ENCODE measurements at places on chromosomes 2 and 18.
A peak's percentile ranks its signal among the peaks of the same experiment; 100 is the strongest.

DNA sequence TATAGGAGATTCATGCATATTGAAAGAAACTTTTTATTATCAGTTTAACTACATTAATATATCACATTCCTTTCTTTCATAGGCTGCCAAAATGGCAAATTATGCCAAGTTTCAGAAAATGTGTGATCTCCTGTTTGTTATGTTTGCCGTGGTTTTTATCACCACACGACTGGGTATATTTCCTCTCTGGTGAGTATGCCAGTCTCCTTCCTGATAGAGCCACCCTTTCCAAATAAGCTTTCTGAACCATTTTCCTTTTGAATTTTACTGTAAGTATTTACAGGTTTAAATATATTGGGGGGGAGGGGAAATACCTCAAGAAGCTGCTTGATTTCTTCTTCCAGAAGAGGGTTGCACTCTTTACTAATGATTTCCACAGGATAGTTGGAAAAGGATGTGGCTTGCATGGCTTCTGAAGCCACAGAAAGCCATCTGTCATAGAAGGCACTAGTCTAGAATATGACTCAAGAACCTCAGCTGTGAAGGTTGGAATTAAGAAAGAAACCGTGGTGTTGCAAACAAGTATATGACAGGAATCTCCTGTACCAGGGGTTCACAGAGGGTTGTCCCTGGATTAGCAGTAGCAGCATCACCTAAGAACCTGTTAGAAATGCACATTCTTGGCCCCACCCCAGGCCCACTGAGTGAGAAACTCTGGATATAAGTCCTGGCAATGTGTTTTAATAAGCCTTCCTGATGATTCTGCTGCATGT lies 84.5 kb upstream of the NOSTRIN start:
- DNase-seq, result no peak

- DNase-seq, result peak; percentile 66
Observed at GRCh38 chr2:217223222-217223930, 363.5 kb upstream of the TNP1 start.

DNA sequence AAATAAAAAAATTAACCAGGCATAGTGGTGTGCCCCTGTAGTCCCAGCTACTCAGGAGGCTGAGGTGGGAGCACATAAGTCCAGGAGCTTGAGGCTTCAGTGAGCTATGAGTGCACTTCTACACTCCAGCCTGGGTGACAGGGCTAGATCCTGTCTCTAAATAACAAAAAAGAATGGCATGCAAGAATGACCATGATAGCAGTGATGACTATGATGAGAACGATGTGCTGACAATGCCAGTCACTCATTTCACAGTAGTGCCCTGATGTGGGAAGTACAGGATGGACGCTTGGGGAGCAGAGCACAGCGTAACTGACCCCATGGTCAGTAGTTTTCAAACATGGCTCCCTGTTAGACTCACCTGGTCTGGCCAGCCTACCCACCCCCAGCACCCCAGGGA lies 139.1 kb downstream of the VAPA start:
- DNase-seq, result no peak

DNA sequence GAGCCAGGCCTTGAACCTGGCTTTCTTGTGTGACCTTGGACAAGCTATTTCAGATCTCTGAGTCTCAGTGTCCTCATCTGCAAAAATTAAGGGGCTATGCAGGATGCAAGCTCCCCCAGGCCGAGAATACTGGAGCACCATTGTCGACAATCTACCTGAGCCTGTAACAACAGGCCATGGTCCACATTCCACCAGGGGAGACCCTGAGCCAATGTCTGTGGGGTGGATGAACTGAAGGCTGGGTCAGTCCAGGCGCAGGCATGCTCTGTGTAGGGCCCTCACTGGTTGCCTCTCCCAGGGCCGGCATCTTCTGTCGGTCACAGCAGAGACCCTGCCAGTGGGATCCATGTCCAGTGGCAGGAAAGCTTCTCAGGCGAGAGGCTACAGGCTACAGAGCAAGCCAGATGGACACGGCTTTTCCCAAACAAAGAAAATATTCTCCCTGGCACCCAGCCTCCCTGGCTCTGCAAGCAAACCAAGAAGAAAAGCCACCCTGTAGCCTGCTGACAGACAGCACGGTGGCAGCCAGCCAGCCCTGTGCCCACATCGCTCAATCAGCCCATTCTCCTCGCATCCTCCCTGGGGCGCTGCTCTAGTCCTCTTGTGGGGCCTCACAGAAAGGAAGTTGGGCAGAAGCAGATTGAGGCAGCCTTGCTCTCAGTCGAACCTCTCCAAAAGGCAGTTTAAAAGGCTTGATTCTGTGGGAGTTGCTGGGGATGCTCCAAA lies 48.7 kb upstream of the FZD7 start:
- DNase-seq, result peak; percentile 37

DNA sequence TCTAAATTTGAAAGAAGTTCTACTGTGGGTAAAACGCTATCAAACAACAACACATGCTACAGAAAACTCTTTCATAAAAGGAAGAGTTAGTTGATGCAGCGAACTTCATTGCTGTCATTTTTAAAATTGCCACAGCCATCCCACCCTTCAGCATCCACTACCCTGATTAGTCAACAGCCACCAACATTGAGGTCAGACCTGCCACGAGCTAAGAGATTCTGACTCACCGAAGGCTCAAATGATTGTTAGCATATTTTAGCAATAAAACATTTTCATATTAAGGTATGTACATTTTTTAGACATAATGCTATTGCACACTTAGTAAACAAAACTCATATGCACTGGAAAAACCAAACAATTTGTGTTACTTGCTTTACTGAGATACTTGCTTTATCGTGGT lies 347.1 kb downstream of the CLIP4 start:
- no peak for DNase-seq

- DNase-seq, result no peak
Observed at GRCh38 chr2:9087121-9087681, 83.7 kb upstream of the MBOAT2 start.

DNA sequence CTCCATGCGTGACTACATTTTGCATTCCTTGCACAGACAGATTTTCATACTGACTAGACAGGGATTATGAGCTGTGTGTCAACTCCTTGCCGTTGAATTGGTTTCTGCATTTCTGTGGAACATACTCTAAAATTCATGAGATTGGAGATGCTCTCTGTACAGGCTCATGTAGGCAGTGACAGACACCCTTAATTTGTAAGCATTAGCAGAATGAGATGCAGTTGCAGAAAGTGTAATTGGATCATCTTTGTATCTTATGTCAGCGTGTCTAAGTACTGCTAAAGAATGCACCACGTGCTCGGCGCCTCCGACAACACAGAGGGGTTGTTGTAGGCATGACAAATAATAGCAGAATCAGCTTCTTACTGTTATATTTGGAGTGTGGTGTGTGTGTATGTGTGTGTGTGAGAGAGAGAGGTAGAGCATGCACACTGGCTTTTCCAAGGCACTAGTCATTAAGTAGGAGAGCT lies 212.4 kb downstream of the CMPK2 start:
- no peak for DNase-seq

- no peak for DNase-seq
Observed at GRCh38 chr2:147538088-147538487, 306.7 kb upstream of the ACVR2A start.

DNA sequence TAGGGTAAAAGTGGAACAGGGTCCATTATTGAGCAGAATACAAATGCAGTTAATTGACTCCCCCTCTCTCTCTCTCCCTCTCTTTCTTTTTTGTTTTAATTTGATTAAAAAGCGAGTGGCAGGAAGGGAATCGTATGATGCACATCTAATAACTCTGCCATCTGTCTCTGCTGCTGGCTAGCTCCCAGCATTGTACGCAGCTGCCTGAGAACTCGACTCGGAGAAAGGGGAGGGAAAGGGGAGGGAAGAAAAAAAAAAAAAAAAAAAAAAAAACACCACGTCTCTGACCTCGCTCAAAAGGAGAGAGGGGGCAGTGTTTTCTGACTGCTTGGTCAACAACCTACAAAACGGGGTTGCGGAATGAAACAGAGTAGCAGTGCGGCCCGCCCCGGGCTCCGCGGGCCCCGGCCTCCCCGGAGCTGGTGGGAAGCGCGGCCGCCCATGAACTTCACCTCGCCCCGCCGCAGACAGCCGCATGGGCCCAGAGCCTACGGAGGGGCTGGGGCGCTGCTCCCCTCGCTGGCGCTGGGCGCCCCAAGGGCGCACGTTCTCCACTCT lies 265.7 kb downstream of the TCF4 start:
- DNase-seq, result peak; percentile 82

- DNase-seq, result peak; percentile 35
Observed at GRCh38 chr2:96760986-96761832, 507 bp downstream of the CNNM4 start.

DNA sequence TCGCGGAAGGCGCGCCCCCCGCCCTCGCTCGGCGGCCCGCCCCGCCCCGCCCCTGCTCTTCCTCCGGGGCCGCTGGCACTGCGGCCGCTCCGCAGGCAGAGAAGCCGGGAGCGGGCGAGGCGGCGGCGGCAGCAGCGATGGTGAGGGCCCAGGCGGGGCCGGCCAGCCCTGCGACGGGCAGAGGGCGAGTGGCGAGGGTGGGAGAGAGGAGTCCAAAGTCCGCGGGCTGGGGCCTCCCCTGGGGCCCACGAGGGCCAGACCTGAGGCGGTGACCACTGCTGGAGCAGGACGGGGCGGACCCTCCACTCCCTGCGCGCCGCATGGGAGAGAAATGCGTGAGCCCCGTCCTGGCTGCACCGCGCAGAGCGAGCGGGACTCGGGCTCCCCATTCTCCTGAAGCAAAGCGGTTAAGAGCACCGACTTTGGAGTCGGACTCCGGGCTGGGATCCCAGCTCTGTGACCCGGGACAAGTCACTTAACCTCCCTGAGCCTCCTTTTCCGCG lies at the start of gene VAMP5:
VAMP5 (plus strand) TSS at position 78 of the 503 bp plus-strand sequence; CDS start at position 138, 60 bp downstream.
- DNase-seq, result no peak

DNA sequence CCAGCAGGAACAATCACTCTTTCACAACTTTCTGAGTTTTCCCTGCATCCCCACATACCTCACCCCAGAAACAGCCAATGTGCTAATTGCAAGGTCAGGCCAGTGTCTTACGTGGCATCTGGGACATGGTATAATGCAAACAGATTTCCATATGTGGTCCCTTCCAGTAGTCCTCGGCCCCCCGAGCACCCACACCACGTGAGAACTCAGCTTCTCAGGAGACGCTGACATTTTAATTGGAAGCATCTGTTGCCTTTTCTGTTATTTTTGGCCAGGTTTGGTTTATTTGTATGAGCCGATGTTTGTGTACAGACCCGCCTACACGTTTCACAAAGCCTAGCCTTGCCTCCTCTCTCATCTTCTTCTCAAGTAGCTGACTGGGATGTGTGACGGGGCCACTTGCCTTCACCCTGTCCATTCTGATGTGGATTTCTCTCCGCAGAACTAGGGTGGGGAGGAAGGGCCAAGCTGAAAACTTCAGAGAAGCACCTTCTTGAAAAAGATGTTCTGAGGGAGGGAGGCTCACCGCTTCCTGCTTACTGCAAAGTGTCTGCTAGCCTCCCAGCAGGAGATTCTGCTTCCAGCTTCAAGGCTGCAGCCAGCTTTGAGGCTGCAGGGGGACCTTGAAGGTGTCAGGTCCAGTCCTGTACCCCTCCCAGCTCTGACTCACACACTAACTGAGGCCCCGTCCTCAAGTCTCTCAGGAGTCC lies 109.6 kb upstream of the SLC14A2 start:
- no peak for DNase-seq

DNA sequence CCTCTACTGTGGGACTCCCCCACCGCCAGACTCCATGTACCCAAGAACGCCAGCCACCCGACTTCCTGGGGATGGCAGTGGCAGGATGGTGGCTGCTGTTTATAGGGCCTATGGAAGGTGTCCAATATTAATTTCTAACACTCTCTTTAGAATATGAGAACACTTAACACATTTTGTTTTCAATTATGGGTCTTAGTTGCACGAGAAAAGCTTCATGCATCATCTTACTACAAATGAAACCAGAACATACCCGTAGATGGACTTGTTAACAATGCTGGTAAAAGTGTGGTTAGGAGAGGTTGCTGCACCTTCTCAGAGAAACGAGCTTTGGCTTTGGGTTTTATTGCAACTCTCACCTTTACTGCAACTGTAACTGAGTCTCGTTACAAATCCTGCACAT lies 335.6 kb upstream of the ID2 start:
- no peak for DNase-seq

GRCh38 chr2:236653863-236654262 lies 84.2 kb downstream of the ACKR3 start:
- no peak for DNase-seq

DNA sequence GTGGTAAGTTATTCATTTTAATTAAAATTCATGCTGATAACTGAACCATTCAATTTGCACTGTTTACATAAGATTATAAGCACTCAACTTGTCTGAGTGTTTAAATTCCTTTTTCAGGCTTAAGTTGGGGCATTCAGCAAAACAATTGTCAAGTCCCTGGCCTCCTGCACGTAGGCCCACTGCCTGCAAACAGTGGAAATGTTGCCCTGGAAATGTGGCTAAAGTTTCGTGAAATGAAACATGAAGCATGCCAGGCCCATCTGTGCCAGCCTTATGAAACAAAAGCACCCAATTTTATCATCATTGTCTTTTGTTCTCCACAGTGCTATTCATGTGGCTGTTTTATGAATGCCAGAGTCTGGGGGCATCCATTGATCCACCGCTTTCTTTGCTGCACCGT lies 163.7 kb downstream of the PTGR3 start:
- DNase-seq, result no peak

- DNase-seq, result no peak
Observed at GRCh38 chr2:930935-931334, 19.7 kb upstream of the SNTG2 start.

GRCh38 chr2:2827761-2828221 lies 496.7 kb upstream of the MYT1L start:
- no peak for DNase-seq

DNA sequence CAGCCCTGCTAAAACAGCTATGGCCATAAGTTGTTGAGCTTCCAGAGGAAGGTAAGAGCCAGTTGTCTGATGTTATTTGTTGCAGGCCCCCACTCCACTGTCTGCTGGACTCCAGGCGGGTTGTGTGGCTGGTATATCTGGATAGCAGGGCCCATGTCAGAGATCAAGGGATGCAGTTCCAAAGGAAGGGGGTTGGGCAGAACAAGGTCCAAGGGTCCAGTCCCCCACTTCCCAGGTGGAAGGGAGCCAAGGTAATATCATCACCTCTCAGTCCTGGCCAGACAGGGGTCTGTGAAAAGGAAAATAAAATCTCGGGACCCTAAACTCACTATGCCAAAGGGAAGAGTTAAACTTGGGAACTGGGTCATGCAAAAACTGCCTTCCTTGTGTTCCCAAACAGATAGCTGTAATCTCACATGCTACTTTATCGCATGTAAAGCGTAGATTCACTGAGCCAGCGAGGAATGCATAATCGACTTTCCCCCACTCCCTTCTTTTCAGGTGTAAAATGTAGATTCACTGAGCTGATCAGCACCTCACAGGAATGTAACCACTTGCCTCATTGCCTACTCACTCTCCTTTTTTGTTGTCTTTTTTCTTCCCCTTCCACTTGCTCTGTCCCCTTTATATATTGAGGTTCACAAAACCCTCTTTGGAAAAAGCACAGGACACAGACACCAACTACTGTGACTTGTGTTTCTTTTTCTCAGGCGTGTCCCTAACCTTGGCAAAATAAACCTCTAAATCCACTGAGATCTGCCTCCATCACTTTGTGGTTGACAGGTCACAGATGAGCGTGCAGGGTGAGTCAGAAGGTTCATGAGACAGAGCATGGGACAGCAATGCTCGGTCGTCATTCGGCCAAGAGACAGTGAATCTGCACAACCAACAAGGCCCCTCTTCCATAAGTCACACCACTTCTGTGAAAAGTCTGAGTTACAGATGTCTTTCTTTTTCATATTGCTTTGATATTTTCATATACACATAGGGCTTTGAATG lies 255.3 kb upstream of the SIX2 start:
- no peak for DNase-seq

- DNase-seq, result no peak
Observed at GRCh38 chr2:114784046-114784445, 341.6 kb downstream of the DPP10 start.
